NCI-H1105 (cell line): ENCODE measurements at places on chromosomes 5 and 9.
A peak's percentile ranks its signal among the peaks of the same experiment; 100 is the strongest.

DNA sequence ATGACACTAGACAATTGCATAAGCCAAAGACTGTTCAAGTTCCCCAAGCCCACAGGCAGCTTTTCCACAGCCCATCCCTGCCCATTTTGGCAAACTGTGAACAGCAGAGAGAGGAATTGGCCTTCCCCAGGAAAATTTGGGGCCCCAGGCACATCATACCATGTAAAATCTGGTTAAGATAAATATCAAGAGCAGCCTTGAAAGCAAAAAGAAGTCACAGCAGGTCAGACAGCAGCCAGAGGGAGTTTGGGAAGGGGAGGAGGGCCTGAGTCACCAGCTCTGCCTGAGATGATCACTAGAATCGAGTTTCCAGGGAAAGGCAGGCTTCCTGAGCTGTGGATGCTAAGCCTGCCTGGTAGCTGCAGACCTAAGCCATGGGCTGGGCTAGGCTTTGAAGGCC, 179.2 kb downstream of the RFK start:
- no peak for DNase-seq

DNA sequence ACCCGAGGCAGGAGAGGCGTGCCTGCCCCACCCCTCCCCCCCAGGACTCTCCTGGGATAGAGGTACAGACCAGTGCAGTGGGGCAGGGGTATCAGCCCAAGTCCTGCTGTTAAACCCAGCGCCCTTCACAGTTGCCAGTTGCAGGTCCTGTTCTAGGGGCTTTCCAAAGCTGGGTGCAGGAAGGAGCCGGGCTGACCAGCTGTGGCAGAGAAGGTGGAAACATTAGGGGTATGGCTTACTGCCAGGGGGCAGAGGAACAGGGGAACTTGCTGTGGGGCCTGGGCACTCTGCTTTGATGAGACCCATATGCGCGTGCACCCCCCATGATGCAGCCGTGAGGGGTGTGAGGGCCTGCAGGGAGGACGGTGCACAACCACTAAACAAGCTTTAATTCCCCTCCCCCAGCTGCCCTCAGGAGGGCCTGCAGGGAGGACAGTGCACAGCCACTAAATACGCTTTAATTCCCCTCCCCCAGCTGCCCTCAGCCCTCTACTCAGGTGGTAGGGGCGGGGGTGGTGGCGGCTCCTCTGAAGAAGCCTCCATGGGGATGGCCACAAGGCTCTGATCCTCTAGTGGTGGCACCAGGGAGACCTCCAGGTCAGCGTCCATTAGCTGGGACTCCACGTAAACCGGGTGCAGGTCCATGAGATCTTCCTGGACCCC, 766 bp upstream of the LRRC26 start:
- DNase-seq: no peak

DNA sequence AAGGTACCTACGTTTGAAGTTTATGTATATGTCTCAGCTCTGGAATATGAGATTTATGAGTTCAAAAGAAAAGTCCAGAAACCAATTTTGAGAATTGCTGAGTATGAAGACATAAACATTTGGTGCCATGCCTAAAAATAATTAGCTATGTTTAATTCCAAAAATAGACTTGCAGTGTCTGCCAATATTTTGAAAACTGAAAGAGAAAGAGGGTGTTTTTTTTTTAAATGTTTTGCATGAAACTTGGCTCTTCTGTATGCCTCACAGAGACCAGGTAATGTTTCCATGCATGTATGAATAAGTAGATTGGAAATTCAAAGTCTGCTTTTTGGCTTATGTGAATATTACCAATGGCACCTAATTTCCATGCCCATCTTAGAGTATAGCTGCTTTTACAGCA, 634.4 kb upstream of the C9orf72 start:
- DNase-seq: peak; percentile 36

GRCh38 chr5:172617817-172618216, 23.2 kb upstream of the NEURL1B start:
- no peak for DNase-seq

DNA sequence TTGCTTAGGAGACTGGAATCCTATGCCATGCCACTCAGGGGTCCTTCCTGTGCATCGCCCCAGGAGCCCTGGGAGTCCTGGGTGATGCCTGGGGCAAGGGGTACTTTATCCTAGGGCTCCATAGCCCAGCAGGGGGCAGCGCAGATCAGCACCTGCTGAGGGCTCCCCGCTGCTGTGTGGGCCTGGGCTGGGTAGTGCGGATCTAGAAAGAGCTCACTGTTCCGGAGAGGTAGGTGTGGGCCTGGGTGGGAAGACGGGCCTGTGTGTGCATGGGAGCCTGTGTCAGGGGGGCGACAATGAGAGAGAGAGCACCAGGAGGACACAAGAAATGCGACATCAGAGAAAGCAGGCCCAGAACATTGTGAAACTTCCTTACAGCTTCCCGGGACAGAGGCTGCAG, 11.4 kb upstream of the DAB2IP start:
- no peak for DNase-seq

DNA sequence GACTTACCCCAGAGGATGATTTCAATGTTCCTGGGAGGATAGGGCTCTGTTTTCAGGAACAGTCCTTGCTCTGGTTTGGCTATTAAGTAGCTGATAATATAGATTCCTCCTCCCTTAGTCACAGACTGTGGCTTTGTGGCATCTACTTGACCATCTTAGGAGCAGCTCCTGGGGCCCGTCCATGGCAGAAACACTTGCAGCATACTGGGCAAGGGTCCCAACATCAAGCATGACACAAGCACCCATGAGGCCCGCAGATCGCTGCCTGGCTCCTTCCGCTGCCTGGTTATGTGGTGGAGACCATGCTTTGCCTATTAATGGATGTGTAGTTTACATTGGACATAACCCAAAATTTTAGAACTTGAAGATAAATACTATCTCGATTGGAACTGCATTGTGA, 170.1 kb downstream of the ICE1 start:
- no peak for DNase-seq

DNA sequence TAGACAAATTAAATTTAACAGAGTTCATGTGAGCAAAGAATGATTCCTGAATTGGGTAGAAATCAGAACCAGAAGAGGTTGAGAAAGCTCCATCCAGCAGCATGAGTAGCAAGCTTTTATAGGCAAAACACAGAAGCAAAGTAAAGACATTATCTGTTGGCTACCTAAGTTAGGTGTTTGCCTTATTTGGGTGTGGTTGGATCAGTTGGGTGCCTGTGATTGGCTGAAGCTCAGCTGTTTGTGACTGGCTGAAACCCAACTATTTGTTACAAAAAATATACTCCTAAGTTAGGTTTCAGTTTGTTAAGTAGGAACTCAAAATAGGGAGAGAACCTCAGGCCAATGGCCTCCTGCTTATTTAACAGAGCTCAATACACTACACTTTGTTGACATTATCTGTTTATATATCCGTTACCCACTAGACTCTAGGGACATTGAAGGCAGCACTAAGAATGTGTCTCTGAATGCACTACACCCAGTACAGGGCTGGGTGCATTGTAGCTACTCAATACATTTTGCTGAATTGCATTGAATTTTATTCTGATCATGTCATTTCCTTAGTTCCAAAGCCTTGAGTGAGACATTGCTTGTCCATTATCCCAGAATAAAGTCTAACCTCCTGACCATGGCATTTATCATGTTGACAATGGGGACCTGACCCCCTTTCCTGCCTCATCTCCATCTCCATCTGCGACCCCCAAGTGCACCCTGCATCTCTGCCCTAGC, 98.7 kb downstream of the CCDC192 start:
- no peak for DNase-seq

DNA sequence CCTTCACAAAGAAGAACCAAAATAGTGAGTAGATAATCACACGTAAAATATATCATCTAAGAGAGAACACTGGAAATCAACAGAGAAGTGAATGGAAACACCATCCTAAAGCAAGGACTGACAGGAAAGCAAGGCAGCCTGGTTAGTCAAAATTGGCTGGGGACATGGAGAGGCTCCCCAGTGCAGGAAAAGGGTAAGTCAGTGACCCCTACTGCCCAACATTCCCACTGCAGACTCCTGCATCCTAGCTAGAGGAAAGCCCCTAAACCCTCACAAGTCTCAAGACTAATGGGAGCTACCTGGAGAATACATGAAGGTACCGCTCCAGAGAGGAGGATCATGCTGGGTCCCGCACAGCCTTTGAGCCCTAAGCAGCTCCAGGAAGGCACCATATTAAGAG, 60.1 kb downstream of the ZDHHC21 start:
- DNase-seq: no peak

- no peak for DNase-seq
Measured at GRCh38 chr5:35776757-35777156, 79.9 kb upstream of the IL7R start.

GRCh38 chr5:637581-638450, 25.7 kb downstream of the CEP72 start:
- no peak for DNase-seq

GRCh38 chr5:24855485-24855884, 210.7 kb upstream of the CDH10 start:
- no peak for DNase-seq

- DNase-seq: no peak
Measured at GRCh38 chr5:158468444-158468843, 609.5 kb upstream of the CLINT1 start.
